K562 (cell line): ENCODE measurements at places on chromosomes 13 and 19.

DNA sequence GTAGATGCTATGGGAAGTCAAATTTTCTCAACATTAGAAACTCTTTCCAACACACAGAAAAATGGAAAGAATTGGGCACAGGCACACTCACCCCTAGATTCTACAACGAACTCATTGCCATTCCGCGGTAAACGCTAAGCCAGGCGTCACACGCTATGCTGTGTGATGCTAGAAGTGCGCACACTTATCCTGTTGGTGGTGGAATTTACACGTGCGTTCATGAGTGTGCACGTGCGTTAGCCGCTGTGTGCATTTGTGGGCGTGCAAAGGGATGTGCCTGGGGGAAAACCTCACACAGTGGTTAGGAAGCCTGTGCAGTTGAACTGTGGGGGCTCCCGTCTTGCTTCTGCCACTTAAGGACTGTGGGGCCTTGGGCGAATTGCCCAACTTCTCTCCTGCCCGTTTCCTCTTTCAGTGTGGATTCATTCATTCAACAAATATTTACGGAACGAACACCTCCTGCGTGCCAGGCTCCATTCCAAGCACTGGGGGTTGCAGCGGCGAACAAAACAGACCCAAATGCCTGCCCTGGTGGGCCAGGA is 7.7 kb downstream of the NFILZ start:
- DNase-seq: no peak

DNA sequence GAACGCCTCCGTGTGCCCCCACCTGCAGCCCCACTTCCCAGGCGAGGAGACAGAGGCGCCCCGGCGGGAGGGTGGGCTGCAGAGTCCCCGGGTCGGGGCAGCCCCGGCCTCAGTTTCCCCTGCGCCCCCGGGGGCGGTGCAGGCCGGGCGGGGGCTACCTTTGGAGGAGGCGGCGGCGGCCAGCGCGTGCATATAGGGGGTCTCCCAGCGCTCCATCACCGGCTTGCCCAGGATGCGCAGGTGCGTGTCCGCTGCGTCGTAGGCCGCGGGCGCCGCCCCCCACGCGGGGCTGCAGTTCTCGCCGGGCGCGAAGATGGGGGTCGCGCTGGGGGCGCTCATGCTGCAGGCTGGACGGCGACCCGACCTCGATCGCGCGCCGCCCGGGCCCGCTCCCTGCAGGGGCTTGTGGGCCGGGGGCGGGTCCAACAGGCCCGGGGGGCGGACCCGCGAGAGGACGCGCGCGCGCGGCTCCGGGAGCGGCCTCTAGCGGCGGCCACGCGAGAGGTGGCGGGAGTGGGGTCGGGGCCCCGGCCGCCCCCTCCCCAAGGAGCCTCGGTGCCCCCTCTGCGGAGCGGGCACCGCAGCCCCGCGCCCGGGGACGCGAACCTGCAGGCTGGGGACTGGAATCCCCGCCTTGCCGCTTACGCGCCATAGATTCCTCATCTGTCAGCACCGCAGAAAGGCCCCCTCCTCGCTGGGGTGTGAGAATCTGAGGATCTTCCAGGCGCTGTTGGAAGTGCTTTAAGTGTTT is at the start of gene GAMT:
Gene GAMT (minus strand): TSS at position 405 of the 751 bp plus-strand sequence. CDS start 66 bp downstream, at position 339.
- DNase-seq: peak; percentile 88

DNA sequence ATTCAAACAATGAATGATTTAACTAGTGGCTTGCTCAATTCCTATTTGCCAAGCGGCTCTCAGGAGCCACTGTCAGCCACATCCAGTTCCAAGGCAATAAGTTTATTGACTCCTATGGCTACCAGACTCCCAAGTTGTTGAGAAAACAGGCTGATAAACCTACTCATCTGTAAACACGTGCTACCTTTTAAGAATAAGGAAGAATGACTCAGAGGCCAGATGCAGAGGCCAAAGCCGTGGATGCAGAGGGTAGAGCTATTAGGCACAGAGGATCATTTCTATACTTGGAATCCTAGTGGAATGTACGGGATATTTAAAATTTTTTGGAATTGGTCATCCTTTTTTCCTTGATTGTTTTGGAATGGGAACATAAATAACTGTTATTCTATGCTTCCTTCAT is 1921.1 kb downstream of the OLFM4 start:
- DNase-seq: no peak

- no peak for DNase-seq
Observed at GRCh38 chr19:6416658-6417405, 7.8 kb downstream of the KHSRP start.

- DNase-seq: no peak
Observed at GRCh38 chr13:109922518-109922917, 136.1 kb upstream of the IRS2 start.

DNA sequence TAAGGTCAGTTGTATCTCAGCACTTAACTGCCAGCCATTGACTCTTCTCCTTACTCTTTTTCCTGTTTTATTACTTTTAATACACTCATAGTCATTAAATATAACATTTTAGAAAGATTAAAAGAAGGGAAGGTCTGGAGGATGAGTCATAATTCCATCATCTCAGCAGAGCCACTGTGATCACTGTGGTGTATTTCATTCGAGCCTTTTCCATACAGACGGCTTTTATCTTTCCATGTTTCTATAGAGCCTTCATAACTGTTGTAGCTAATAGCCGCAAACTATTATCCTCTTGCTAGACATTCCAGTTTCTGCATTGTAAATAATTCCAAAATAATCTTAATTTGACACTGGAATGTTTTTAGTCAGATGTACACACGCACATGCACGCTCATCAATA is 4.7 kb upstream of the FLT1 start:
- no peak for DNase-seq

- peak; percentile 58 for DNase-seq
Observed at GRCh38 chr19:50668416-50668815, 19.2 kb downstream of the C19orf81 start.

GRCh38 chr13:113315992-113316391 is 19.0 kb downstream of the LAMP1 start:
- DNase-seq: no peak

DNA sequence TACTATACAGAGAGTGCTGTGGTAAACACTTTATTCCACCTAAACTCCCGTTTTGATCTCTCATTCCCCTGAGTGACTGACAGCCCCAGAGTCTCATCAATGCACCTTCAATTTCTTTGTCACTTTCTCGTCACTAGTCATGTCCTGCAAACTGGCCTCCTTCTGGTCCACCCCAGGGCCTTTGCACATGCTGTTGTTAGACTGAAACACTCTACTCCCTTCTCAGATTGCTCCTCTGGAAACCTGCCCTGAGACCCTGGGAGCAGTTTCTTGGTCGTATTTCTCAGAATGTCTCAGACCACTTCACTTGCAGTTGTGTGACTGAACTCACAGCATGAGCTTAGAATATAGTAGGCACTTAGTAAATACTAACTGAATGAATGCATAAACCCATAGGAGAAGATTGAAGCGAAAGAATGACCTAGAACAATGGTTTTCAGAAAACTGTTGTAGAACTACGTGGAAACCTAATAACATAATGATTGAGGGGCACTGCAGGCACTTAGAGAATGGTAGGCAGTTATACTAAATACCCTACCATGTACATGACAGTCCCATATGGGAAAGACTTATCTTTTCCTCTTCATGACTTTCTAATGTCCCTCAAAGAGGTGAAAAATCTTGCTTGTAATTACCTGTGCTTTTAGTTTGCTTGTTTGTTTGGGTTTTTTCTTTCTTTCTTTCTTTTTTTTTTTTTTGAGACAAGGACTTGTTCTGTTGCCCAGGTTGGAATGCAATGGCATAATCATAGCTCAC is 144.8 kb downstream of the IER2 start:
- DNase-seq: no peak

DNA sequence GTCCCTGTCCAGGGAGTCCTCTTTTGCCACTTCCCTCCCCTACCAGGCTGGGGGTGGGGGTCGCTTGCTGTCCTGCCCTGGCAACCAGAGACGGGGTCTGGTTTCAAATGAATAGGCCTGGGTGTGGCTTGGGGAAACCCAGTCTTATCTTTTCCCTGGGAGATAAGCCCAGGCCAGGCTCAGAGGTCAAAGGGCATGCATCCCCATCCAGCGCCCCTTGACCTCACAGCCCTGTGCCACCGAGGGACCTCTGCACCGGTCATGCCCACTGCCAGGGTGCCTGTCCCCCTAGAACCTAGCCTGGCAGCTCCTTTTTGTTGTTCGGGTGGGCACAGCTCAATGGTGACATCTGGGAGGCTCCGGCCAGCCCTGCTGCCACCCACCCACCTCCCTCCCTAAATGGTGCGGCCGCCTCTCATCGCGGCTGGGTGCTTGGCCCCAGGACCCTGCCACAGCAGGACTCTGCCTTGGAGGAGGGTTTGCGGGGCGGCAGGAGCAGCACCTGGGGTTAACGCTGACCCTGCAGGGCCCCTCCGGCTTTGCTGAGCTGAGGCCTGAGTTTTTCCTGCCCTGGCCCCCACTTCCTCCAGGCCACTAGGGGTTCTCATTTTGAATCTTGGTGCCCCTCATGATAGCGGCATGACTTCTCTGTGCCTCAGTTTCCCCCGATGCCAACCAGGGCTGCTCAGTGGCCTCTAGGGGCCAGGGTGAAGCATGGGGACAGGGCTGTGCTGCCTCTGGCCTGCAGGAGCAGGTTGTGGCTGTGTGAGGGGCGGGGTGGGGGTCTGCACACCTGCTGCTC is 2.9 kb upstream of the CERS1 start:
- DNase-seq: no peak

DNA sequence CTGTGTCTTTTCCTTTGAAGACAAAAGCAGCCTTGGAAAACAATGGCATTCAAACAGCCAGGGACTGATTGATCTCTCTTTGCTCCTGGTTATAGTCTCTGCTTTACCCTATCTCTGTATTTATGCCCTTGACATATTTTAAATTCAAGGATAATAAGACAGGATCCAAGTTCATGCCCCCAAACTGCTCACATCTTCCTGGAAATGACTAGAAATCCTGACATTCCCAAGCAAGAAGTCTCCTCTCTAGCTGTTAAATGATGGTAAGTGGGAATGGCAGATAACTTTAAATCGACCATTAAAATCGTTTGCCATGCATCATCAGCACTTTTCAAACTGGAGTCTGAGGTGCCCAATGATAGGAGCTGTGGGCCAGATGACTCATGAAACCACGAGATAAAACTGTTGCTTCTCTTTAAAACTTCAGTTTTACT is 435.6 kb downstream of the FOXO1 start:
- no peak for DNase-seq

- no peak for DNase-seq
Observed at GRCh38 chr13:84097148-84097547, 214.9 kb upstream of the SLITRK1 start.

- DNase-seq: no peak
Observed at GRCh38 chr13:112058941-112059340, 8.0 kb upstream of the SOX1 start.
